NCI-H187 (cell line): ENCODE measurements at places on chromosomes 5 and 9.

GRCh38 chr9:75185585-75186170 is 97.4 kb downstream of the OSTF1 start:
- no peak for DNase-seq

GRCh38 chr9:5470122-5470521 is 19.8 kb downstream of the CD274 start:
- no peak for DNase-seq

GRCh38 chr9:87122947-87123685 is 175.8 kb upstream of the GAS1 start:
- DNase-seq = no peak

DNA sequence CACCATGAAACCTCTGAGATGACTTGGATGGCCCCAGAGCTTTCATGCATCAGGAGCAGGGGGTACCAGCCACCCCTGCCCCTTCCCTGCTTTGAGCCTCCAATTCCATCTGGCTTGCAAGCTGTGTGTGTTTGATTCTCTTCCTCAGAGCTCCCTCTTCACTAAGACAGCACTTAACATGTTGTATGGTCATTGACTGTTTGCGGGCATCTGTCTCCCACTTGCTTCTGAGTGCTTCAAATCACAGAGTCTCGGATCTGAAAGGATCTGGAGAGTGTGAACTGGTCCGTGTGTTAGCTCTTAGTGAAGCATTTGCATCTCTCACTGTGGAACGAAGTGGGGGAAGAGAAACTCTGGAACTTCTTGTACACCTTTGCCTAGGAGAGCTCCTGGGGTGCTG is 7.1 kb upstream of the CPLX2 start:
- no peak for DNase-seq

DNA sequence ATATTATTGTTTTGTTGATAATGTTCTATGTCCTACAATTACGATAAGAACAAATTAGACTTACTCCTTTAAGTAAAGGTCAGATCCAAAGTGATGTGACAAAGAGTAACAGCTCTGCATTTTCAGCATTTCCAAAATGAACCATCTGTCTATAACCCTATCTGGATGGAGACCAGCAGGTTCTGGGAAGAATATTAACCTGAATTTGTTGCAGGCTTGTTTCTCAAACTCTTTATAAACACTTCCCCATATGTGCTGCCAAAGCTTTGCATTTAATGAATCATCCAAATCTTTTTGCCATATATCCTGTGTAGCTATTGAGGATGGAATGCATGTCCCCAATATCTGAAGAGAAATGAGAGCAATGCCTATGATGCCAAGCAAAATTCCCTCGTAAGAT is 198.9 kb upstream of the SLC27A6 start:
- no peak for DNase-seq
